HepG2 (cell line): ENCODE measurements at places on chromosomes 7 and 10. TPM values are rescaled to one million over a fixed set of nuclear protein-coding genes. Genes with fewer than 3 reads are reported as not detected.

FRMPD2 gene
- 0.76 and 1.3 TPM in 2 replicates for total RNA-seq

GRCh38 chr7:139827042-139827441 lies 2.0 kb upstream of the TBXAS1 start:
- H3K27me3 ChIP-seq = no peaks in the 10 kb centered on the region; the same call in 1 of the 2 replicates
- H3K4me3 ChIP-seq = no peak overlapping the region
- no peak overlapping the region for H3K27ac ChIP-seq
- no peak for DNase-seq
- H3K36me3 ChIP-seq = no peaks in the 10 kb centered on the region

DNA sequence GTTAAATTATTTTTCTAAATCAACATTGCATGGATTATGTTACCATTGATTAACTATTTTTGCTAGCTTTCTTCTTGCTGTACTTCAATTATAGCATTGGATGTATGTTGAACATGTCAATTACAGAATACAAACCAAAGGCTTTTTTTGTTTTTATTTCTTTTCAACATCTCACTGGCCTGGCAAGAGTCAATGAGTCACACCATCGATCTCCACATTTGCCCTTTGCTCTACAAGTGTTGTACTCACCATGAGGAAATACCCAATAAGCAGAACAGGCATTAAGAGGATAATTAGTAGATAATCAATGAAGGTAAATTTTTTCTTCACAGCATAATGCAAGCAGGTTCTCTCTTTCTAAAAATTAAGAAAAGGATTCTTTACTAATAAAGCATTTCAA lies 23.3 kb downstream of the ANKRD22 start:
- H3K27ac ChIP-seq = no peak overlapping the region
- H3K4me3 ChIP-seq = no peak overlapping the region
- no peak for DNase-seq

GRM3 gene
- total RNA-seq = not detected in 2 replicates

DNA sequence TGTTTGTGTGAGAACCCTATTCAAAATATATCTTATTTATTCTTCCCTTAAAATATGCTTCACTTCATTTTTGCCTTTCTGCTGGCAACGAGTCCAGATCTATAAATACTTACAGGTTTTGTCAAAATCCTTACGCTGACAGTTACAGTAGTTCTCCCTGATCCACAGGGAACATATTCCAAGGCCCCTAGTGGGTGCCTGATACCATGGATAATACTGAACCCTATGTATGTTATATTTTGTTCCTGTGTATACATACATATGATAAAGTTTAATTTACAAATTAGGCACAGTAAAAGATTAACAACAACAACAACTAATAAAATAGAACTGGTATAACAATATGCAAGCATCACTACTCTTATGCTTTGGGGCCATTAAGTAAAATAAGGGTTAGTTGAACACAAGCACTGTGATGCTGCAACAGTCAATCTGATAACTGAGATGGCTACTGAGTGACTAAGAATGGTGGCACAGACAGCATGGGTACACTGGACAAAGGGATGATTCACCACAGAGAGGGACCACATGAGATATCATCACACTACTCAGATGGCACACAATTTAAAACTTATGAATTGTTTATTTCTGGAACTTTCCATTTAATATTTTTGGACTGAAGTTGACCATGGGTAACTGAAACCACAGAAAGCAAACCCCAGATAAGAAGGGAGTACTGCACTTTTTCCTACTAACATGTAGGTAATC lies 29.4 kb upstream of the PCGF5 start:
- no peak overlapping the region for H3K27ac ChIP-seq
- H3K4me3 ChIP-seq = no peak overlapping the region
- no peaks in the 10 kb centered on the region for H3K36me3 ChIP-seq
- no peak for DNase-seq
- no peaks in the 10 kb centered on the region for H3K27me3 ChIP-seq

GRCh38 chr7:128876978-128877755 lies 14.5 kb downstream of the ATP6V1F start:
- no peaks in the 10 kb centered on the region for H3K27me3 ChIP-seq
- H3K36me3 ChIP-seq = no peaks in the 10 kb centered on the region
- peaks cover 33% of the 10 kb centered on the region for H3K4me1 ChIP-seq
- H3K27ac ChIP-seq = no peak overlapping the region
- DNase-seq = no peak

GRCh38 chr10:57018452-57018851 lies 657.4 kb upstream of the ZWINT start:
- H3K27me3 ChIP-seq = no peaks in the 10 kb centered on the region
- H3K4me1 ChIP-seq = no peaks in the 10 kb centered on the region
- no peak for DNase-seq
- no peak overlapping the region for H3K4me3 ChIP-seq
- no peak overlapping the region for H3K27ac ChIP-seq

- H3K4me3 ChIP-seq = no peak overlapping the region
- no peaks in the 10 kb centered on the region for H3K4me1 ChIP-seq
- peaks cover 1% of the 10 kb centered on the region; the same call in 1 of the 2 replicates for H3K27me3 ChIP-seq
Measured at GRCh38 chr7:12569673-12570072, 847 bp upstream of the SCIN start.

DNA sequence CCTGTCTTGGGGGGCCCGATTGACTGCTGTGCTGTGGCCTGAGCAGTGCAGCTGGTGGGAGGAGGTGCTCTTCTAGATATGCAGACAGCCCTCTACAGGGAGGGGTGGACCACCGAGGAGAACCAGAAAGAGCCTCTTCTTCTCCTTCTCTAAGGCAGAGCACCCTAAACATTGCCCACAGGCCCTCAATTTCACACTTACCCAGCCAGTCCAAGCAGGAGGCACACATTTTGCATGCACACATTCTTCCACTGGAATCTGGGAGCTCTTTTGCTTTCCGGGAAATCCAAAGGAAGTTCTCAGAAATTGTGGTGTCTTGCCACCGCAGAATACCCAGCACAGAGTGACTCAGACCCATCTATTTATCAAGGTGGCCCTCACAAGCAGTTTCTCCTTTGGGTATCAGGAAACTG lies 45.8 kb downstream of the EEPD1 start:
- no peak overlapping the region for H3K4me3 ChIP-seq
- peaks cover 10% of the 10 kb centered on the region for H3K36me3 ChIP-seq
- peaks cover 43% of the 10 kb centered on the region for H3K4me1 ChIP-seq
- H3K27ac ChIP-seq = no peak overlapping the region
- DNase-seq = no peak
- H3K27me3 ChIP-seq = no peaks in the 10 kb centered on the region

BTBD16 gene
- total RNA-seq = 3.6 and 5.0 TPM in 2 replicates

DNA sequence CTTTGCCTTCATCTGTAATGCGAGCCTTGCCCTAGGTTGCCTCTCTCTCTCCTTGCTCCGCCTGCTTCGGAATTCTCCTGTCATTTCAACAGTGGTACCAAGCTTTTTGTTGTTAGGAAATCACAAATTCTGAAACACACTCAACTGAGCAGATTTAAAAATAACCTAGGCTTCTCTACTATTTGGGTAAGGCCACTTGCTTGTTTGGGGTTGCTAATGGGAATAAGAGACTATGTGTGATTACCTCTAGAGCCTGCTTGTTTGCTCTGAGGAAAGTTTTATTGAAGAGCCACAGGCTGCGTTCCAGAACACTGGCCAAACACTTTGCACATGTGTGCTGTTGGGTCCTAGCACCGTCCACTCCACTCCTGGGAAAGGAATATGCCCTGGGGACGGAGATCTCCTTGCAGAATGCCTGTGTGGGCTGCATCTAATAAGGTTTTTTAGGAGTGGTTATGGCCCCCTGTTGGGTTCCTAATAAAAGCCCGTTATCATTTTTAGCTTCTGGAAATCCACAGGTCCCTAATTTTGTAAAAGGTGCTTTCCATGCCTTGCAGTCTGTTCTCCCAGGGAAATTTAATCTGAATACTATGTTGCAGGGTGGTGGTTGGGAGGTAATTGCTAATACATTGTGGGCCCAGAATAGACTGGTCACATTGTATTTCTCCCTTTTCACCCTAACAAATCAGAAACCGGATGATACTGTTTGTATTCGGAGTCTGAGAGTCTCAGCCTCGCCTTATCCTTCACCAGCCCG lies 68.7 kb upstream of the KLF6 start:
- H3K36me3 ChIP-seq = no peaks in the 10 kb centered on the region
- peak overlapping the region; percentile 70 for H3K27ac ChIP-seq
- no peak overlapping the region for H3K4me3 ChIP-seq
